ENCODE measurements at places on chromosomes 16 and 17.
A peak's percentile ranks its signal among the peaks of the same experiment; 100 is the strongest.

DNA sequence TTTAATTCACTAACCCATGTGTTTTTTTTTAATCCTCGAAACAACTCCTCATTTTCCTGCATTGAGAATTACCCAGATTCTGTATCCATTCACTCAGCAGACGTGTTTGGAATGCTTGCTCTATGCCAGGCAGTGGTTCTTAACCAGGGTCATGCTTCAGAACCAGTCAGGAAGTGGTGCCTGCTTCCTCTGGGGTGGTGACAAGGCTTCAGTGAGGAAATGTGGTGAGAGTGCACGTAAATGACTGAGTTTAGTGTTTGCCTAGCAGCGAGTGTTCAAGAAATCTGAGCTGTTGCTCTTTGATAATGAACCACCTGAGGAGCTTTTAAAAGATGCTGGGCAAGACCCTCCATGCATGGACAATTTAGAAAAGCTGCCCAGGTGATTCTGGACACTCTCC is 9.9 kb downstream of the ZFP90 start:
- DNase-seq = no peak

GRCh38 chr16:11892761-11893160 is 23.0 kb downstream of the GSPT1 start:
- no peak for DNase-seq

DNA sequence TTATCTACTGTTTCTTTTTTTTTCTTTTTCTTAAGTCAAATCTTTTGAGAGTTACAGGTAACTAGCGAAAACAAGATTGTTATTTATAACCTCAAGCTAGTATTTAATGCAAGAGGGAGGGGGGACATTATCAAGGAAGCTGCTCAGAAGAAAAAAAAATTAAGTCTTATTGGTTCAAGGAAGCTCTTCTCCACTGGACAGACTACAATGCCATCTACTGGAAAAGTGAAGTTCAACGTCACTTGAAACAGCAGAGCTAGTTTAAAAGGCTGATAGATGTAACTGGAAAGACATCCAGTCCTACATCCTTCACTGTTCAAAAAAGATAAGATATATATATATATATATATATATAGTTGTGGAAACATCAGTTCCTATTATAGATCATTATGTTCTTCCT is 418.0 kb upstream of the PSMD7 start:
- DNase-seq = no peak

DNA sequence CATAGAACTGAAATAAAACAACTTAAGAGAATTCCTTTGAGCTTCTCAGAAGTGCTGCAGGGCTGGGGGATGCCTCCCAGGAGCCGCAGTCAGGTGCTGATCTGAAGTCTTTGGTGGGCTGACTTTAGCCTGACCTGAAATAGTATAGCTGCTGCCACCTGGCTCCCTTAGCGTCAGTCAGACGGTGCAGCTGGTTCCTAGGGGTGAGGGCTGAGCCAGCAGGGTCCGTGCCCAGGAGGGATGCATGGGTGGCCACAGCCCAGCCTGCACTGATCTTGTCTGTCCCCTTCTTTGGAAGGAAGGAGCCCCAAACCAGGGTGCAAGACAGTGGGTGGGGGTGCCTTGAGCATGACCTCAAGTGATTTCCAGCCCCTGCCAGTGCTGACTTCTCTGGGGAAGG is 11.5 kb downstream of the MAPT start:
- no peak for DNase-seq

GRCh38 chr16:66293207-66293735 is 73.2 kb upstream of the CDH5 start:
- peak; percentile 38 for DNase-seq

DNA sequence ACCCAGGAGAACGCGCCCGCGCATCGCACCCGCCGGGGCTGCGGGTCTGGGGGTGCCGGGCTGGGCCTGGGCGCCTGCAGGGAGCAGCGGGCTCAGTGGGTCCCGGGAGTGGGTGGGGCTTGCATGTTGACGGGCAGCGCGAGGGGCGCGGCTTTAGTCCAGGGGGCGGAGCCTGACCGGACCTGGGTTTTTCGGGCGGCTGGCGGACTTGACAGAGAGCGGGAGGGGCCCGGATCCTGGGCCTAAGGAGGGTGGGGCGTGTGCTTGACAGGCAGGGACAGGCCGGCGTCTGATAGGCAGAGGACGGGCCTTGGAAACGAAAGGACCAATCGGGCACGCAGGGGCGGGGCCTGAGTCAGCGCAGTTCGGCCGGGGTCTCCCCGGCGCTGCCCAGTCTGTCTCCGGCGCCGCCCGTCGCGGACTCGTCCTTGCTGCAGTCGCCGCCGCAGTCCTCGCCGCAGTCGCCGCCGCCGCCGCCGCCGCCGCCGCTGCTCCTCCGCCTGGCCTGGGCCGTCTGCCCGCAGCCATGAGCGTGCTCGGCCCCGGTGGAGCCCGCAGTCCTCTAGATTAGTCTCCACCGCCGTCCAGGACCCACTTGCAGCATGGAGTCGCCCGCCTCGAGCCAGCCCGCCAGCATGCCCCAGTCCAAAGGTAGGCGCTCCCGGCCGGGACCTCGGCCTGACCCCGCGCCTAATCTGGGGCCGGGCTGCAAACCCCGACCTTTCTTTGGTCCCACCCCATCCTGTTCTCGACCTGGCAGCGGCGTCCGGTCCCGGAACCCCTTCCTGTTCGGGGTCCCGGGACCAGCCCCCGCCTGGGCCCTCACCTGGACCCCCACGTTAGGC is at the start of gene MAP2K3:
MAP2K3 (plus strand) TSS at position 393 of the 845 bp plus-strand sequence; CDS start at position 603, 210 bp downstream.
- peak; percentile 98 for DNase-seq

- DNase-seq = no peak
Measured at GRCh38 chr16:5885521-5885920, 787.9 kb upstream of the EEF2KMT start.

Measured in activated CD8-positive, alpha-beta memory T cell treated with anti-CD3 and anti-CD28 coated beads, Interleukin-2, amount 50 U/mL, for 48 hours (primary cell).